ENCODE measurements at places on chromosomes 2 and 18.

DNA sequence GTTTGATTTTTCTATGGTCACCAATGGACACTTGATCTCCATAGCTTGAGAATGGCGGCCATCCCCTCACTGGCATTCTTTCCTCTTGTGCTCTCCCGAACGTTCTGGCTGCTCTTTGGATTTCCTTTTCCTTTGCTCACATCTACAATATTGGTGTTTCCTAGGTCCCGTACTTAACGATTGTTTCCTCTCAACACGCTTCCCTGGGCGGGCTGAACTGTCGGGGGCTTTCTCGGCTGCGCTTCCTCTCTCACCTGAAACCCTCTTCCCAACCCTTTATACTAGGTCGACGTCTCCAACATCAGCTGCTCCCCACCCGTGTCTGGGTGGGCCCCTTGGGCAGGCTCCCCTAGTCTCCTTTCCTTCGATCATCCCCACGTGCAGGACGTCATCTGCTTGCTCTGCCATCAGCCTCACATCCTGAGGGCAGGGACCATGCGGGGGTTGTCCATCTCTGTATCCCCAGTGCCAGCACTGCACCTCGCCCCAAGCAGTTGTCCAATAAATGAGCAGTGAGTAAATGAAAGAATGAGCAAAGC is 634 bp upstream of the DIS3L2 start:
- no peaks in the 10 kb centered on the region for H3K36me3 ChIP-seq
- H3K27me3 ChIP-seq = no peaks in the 10 kb centered on the region

DNA sequence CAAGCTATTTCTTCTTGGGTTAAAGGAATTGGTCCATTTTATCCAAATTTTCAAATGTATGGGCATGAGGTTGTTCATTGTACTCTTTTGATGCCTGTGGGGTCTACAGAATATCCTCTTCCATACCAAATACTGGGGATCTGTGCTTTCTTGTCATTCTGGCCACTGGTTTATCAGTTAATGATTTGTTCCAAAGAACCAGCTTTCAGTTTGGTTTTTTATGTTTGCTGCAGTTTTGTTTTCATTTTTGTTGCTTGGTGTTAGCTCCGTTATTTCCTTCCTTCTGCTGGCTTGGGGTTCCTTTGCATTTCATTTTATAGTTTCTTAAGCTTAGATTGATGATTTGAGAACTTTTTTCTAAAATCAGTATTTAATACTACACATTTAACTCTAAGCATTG is 45.5 kb downstream of the SLC66A2 start:
- H3K27ac ChIP-seq = no peak overlapping the region
- peaks cover 16% of the 10 kb centered on the region for H3K4me1 ChIP-seq
- no peak overlapping the region for H3K4me3 ChIP-seq
- H3K27me3 ChIP-seq = no peaks in the 10 kb centered on the region

- H3K36me3 ChIP-seq = no peaks in the 10 kb centered on the region
- H3K27me3 ChIP-seq = no peaks in the 10 kb centered on the region
- H3K4me1 ChIP-seq = no peaks in the 10 kb centered on the region
- no peak overlapping the region for H3K27ac ChIP-seq
- no peak overlapping the region for H3K4me3 ChIP-seq
- DNase-seq = no peak
Measured at GRCh38 chr2:105181282-105181681, 60.3 kb upstream of the GPR45 start.

DNA sequence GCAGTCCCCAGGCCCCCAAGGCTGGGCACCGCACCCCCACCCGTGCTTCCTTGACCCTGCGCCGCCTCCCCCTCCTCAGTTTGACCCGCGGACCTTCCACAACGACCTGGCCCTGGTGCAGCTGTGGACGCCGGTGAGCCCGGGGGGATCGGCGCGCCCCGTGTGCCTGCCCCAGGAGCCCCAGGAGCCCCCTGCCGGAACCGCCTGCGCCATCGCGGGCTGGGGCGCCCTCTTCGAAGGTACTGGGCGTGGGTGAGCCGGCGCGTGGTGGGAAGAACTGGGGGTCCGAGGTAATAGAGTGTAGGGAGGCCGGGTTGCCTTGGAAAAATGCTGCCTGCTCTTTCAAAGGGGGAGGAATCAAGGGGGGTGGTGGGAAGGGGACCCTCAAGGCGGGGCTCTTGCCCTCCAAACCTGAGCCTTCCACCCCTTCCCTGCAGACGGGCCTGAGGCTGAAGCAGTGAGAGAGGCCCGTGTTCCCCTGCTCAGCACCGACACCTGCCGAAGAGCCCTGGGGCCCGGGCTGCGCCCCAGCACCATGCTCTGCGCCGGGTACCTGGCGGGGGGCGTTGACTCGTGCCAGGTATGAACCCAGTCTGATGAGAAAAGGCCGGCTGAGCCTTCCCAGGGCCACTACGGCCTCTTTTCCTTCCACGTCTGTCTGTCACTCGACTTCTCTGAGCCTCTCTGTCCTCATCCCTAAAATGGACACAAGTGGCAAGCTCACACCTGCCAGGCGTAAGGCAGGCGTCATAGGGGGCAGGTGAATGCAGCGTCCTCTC is 2.6 kb downstream of the PRSS56 start:
- peaks cover 17% of the 10 kb centered on the region for H3K27me3 ChIP-seq
- H3K36me3 ChIP-seq = no peaks in the 10 kb centered on the region
- H3K4me1 ChIP-seq = peaks cover 21% of the 10 kb centered on the region
- H3K27ac ChIP-seq = no peak overlapping the region
- peak overlapping the region; percentile 29 for H3K4me3 ChIP-seq

DNA sequence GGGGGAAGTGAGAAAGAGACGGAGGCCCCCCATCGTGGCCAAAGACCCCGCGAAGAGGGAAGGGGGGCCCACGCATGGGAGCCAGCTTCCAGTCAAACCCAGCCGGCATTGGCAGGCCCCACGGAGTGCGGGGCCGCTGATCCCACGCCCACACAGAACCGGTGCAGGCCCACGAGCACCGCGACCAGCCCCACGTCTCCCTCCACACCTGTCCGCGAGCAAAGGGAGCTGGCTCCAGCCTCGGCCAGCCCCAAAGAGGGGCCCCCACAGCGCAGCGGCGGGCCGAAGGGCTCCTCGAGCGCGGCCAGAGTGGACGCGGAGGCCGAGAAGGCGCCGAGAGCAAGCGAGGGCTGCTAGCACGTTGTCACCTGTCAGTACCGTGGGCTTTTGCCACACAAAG is 125.0 kb upstream of the TWIST2 start:
- DNase-seq = peak; percentile 85
- peaks cover 31% of the 10 kb centered on the region for H3K4me1 ChIP-seq
- peak overlapping the region; percentile 68 for H3K27ac ChIP-seq
- no peak overlapping the region for H3K4me3 ChIP-seq
- no peaks in the 10 kb centered on the region for H3K36me3 ChIP-seq
- no peaks in the 10 kb centered on the region for H3K27me3 ChIP-seq

DNA sequence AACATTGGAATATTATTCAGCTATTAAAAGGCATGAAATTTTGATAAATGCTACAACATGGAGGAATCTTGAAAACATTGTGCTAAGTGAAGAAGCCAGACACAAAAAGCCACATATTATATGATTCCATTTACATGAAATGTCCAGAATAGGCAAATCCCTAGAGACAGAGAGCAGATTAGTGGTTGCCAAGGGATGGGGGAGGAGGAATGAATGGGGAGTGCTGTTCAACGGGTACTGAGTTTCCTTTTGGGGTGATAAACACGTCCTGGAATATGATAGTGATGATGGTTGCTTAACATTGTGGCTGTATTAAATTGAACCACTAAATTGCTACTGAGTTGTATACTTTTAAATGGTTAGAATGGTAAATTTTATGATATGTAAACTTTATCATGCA is 8.9 kb upstream of the TWSG1 start:
- DNase-seq = no peak
- H3K4me3 ChIP-seq = no peak overlapping the region
- no peaks in the 10 kb centered on the region for H3K27me3 ChIP-seq
- no peaks in the 10 kb centered on the region for H3K4me1 ChIP-seq
- H3K27ac ChIP-seq = no peak overlapping the region

DNA sequence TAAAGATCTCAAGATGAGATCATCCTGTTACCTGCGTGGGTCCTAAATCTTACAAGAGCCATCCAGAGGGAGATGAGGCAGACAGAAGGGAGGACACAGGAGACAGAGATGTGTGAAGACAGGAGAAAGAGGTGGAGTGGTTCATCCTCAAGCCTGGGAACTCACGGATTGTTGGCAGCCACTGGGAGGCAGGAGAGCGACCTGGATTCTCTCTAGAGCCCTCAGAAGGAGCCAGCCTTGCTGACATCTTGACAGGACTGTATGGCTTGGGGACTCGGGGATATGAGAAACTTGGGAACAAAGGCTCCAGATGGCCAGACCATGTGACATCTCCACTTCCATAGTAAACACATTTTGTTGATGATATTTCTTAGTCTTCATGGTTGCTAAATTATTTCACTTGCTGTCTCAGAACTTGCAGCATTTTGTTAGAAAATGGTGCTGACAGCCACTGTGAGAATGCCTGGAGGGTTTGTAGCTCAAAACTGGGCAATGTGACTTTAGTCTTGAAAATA is 57.8 kb upstream of the MC2R start:
- no peaks in the 10 kb centered on the region for H3K4me1 ChIP-seq
- no peaks in the 10 kb centered on the region for H3K27me3 ChIP-seq
- H3K36me3 ChIP-seq = no peaks in the 10 kb centered on the region
- H3K27ac ChIP-seq = no peak overlapping the region
- DNase-seq = no peak

- no peaks in the 10 kb centered on the region for H3K4me1 ChIP-seq
- no peak overlapping the region for H3K27ac ChIP-seq
- no peak for DNase-seq
- no peaks in the 10 kb centered on the region for H3K36me3 ChIP-seq
- H3K4me3 ChIP-seq = no peak overlapping the region
Measured at GRCh38 chr2:242024751-242025355, 155.3 kb downstream of the RTP5 start.

DNA sequence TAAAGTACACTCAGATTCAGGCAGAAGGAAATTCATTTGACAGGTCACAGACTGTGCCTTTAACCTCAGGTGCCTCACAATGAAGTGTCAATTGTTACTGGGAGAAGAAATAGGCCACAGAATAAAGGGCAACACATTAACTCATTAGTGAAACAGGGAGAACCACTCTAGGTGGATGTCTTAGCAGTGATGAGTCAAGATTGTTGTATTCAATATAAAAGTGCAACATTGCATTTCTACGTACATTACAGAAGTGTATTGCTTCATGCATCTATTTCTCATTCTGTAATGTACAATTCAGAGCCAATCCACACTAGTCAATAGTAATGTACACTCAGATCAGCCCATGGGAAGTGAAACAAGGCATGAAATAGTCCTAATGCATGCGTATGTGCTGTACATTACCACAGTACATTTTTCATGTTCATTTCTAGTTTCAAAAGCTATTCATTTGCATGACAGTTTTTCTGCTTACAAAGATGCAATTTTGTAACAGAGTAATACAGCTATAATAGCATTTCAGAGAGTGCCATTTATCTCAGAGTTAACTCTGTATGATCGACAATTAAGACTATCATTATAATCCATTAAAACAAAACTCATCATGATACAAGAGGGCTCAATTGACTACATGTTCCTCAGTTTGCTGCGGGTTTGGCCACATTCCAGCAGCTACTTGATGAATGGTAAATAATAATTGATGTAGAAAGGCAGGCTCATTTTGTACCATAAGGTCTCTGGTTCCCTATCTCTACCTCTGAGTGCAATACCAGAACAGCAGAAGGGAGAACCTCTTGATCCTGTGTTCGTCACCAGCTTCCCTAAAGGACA is 12.2 kb upstream of the ARL5A start:
- H3K27me3 ChIP-seq = no peaks in the 10 kb centered on the region
- no peaks in the 10 kb centered on the region for H3K36me3 ChIP-seq
- H3K27ac ChIP-seq = no peak overlapping the region
- H3K4me1 ChIP-seq = no peaks in the 10 kb centered on the region

DNA sequence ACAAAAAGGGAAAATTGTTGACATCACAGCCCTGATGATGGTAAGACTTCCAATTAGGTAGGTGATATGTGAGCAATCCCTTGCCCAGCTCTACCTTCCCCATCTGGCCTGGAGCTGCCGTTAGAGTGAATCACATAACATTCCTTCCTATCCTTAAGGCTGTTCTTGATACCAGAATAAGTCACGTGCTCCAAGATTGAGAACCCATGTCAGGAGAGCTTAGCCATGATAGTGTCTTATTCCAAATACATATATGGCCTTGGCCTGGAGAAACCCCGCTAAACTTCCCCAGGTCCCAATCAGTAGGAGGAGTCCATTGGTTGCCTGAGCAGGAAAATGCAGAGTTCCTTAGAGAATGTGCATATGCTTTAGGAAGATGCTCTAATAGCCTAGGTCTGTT is 70.0 kb upstream of the ACVR2A start:
- H3K27ac ChIP-seq = no peak overlapping the region
- no peaks in the 10 kb centered on the region for H3K4me1 ChIP-seq
- no peaks in the 10 kb centered on the region for H3K27me3 ChIP-seq
- H3K4me3 ChIP-seq = no peak overlapping the region

DNA sequence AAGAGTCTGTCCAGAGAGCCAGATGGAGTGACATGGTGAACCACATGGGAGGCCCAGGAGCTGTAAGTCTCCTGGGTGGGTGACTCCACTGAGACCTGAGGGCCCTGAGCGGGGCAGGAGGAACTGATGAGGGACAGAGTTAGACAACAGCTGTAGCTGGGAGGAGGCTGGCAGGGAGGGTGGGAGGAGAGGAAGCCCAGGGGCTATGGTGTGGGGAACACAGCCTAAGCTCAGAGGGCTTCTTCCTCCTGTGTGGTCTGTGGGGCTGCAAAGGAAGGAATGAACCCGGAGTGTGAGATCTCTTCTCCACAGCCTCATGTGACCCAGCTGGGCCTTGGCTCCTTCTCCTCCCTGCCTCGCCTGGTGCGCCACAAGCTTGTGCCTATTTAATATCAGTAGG is 395.6 kb upstream of the HS6ST1 start:
- H3K36me3 ChIP-seq = no peaks in the 10 kb centered on the region
- no peak overlapping the region for H3K27ac ChIP-seq
- no peak overlapping the region for H3K4me3 ChIP-seq
- H3K4me1 ChIP-seq = no peaks in the 10 kb centered on the region

DNA sequence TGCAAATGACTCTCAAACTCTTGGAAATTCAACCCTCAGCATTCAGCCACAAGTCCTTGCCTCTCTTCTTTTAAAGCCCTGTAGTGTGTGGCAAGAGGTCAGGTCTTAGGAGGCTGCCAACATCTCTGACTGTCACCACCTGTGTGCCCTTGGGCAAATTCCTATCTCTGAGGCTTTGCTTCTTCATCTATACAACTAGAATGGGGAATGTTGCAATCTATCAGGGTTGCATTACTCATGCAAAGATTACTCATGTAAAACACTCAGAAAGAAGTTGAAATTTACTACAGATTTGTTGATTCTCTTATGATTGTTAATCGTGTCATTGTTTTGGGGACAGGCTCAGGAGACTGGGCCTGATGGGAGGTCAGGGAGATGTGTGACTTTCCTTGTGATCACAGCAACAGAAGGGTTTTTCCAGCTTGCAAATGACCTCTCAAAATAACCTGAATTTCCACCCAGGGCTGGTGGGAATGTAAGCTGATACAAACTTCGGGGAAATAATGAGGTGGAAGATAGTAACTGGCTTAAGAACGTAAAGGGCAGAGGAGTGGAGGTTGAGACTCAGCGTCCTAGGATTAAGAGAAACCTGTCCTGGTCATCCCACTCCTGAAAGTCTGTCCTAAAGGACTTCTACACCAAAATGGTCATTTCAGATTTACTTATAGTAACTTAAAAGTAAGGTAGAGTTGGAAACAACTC is 32.1 kb upstream of the SIGLEC15 start:
- no peaks in the 10 kb centered on the region for H3K27me3 ChIP-seq
- H3K36me3 ChIP-seq = no peaks in the 10 kb centered on the region
- H3K27ac ChIP-seq = no peak overlapping the region

Measured in vagina (tissue), 2 donors.